ENCODE measurements at places on chromosomes 1 and 21.

- DNase-seq = no peak
Observed at GRCh38 chr1:165644064-165644735, 13.2 kb downstream of the MGST3 start.

- no peak for DNase-seq
Observed at GRCh38 chr21:44907225-44907965, 13.3 kb downstream of the ITGB2 start.

- no peak for DNase-seq
Observed at GRCh38 chr1:45490121-45490625, 790 bp downstream of the TESK2 start.

- DNase-seq = no peak
Observed at GRCh38 chr1:62508187-62508758, 71.4 kb downstream of the USP1 start.

DNA sequence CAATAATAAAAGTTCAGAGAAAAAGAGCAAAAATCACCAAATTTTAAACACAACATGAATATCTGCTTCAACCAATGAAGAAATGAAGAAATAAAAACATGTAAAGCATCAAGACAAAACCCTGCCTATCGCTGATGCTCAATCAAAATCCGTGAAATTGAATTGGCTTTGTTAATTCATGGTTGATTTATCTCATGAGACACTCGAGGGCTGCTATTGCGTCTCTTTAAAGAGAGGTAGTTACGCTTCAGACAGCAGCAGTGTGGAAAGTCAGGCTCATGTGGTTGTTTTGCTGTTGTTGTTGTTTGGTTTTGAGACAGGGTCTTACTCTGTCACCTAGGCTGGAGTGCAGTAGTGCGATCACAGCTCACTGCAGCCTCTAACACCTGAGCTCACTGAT lies 65.5 kb upstream of the RGS7 start:
- no peak for DNase-seq

DNA sequence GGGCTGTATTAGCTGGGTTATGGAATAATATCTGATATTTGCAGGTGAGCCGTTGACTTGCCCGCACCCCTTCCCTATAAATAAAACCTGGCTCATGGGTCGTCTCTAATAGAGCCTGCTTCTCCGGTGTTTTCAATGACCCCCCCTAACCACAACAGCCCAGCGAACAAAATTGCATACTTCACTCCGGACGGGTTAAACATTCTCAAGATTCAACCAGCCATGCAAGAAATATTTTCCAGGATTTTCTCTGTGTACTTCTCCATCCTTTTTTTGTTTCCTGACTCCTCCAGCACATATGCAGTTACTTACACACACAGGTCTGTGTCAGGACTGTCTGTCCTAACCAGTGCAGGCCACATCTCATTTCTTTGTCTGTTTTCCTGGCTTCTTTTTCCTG lies 267.7 kb downstream of the ZNF648 start:
- DNase-seq = no peak

- no peak for DNase-seq
Observed at GRCh38 chr1:145977486-145978470, 13.3 kb downstream of the POLR3GL start.

DNA sequence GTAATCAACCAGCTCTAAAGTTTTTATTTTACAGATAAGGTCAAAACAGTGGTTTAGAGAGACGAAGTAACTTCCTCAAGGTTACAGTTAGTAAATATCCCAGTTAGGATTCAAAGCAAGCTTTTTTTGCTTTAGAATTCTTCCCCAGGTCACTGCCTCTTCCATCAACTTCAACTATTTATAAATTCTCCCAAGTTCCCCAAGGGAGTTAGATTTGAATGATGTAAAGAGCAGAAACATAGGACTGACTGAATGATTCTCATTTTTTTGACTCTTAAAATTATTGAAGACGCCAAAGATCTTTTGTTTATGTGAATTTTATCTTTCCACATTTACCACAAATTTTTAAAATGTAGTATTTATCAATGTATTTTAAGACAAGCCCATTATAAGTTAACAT lies 4.1 kb downstream of the POGZ start:
- DNase-seq = no peak

- no peak for DNase-seq
Observed at GRCh38 chr1:83854456-83854855, 144.5 kb downstream of the TTLL7 start.

GRCh38 chr1:159755451-159756007 lies 25.2 kb upstream of the DUSP23 start:
- no peak for DNase-seq

GRCh38 chr1:182286761-182287160 lies 104.8 kb downstream of the GLUL start:
- DNase-seq = no peak

- no peak for DNase-seq
Observed at GRCh38 chr1:90768098-90768497, 51.0 kb upstream of the BARHL2 start.

DNA sequence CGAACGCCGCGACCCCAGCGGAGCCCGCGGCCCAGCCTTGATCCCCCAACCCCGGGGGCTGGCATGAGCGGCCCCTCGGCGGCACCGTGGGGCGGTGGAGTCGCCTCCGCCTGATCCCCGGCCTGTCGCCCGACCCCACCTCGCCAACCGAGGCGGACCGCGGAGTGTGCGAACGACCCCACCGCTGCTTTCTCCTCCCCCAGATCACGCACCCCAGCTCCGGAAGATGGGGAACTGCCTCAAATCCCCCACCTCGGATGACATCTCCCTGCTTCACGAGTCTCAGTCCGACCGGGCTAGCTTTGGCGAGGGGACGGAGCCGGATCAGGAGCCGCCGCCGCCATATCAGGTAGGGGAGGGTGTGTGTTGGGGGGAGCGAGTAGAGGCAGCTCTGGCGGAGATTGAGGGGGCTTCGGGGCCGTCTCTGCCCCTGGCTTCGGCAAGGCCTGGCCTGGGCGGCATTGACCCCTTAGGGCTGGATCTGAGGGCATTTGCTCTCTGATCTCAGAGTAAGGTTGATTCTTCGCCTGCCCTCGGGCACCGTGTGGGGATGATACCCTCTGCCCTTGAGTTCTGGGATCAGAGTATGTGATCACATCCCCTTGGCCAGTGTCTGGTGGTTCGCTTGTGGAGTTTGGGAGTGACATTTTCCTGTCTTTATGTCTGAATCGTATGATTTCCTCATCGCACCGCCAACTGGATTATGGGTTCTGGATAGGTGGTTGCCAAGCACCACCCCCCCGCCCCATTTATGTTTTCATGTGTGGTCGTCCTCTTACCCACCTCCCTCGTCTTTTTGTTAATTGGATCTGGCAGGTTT lies 668 bp downstream of the RNF11 start:
- peak; percentile 25 for DNase-seq

DNA sequence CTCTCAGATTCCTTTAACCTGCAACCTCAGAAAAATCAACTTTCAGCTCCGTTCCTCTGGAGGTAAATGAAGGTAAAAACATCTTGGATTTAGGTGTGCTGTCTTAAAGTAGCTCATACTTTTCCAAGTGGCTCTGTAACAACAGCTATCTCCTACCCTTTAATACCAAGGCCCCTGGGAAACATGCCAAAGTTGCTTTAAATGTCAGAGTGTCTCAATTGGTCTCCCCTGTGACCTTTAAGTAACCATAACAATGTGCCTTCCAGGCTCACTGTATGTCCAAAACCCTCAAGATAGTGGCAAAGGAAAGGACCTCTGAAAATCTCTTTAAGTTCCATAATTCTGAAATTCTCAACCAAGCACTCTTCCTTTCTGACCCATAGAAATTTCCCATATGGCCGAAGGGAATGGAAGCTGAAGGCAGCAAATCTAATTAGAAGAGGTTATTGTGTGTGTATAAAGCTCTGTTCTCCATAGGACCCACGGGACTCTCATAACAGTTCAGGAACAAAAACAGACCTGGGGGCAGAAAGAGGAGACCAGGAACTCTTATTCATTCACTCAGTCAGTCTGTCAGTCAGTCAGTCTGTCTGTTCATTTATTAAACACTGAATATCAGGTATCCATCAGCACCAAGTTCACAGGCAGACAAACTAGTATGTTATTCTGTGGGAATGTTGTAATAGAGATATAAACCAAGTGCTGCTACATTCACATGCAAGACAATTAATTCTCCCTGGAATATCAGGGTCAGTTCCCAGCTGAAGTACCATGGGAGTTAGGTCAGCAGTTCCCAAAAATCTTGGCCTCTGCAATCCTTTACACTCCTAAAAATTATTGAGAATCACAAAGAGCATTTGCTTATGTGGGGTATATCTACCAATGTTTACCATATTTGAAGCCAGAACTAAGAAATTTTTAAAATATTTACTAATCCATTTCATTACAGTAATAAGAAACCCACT lies 19.1 kb downstream of the ASTN1 start:
- no peak for DNase-seq

DNA sequence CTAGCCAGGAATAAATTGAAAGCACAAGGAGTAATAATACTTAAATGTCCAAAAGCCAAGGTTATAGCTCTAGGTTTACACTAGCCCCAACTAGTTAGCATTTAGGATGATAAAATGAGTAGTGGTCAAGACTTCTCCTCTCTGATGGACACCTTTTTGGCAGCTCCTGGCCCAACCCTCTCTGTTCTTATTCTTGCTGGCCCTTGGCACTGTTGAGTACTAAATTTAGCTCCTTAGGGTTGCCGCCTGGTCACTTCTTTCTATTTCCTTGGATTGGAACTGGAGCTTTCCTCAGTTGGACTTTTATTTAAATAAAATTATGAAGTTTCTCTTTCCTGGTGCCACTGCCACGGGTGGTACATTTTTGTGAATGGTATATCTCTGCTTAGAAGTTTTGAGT lies 28.3 kb downstream of the ARID1A start:
- DNase-seq = no peak

GRCh38 chr1:110084227-110085078 lies 14.0 kb upstream of the ALX3 start:
- no peak for DNase-seq

DNA sequence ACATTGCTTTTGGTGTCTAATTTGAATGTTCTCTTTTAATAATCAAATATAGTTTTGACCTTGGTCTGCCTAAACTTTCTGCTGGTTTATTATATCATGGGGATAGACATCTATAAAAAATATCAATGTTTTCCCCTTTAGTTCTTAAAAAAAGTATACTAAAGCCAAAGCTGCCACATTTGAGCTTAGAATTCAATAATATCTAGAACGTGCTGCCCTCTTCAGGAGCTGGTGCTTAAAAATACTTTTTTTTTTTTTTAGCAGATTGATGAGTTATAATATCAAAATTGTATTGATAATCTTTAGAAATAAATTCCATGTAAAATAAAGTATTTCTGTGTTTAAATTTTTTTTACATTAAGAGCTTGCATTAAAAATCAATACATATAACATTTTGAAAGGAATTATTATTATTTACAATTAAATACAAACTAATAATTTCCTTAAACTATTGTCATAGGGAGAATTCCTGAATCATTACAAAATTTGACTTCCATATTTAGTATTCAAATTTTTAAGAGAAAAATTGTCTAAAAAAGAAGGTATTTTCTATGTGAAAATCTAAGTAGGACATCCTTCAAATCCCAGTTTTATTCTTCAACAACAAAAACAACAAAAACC lies 40.1 kb upstream of the ADGRL2 start:
- DNase-seq = no peak

- DNase-seq = no peak
Observed at GRCh38 chr1:117981455-117982192, 52.1 kb downstream of the WDR3 start.

GRCh38 chr1:248183996-248184395 lies 9.4 kb downstream of the OR2M2 start:
- DNase-seq = no peak

- no peak for DNase-seq
Observed at GRCh38 chr1:220962031-220962751, 82.9 kb downstream of the HLX start.

- DNase-seq = no peak
Observed at GRCh38 chr1:202310071-202310725, 31.5 kb downstream of the UBE2T start.

DNA sequence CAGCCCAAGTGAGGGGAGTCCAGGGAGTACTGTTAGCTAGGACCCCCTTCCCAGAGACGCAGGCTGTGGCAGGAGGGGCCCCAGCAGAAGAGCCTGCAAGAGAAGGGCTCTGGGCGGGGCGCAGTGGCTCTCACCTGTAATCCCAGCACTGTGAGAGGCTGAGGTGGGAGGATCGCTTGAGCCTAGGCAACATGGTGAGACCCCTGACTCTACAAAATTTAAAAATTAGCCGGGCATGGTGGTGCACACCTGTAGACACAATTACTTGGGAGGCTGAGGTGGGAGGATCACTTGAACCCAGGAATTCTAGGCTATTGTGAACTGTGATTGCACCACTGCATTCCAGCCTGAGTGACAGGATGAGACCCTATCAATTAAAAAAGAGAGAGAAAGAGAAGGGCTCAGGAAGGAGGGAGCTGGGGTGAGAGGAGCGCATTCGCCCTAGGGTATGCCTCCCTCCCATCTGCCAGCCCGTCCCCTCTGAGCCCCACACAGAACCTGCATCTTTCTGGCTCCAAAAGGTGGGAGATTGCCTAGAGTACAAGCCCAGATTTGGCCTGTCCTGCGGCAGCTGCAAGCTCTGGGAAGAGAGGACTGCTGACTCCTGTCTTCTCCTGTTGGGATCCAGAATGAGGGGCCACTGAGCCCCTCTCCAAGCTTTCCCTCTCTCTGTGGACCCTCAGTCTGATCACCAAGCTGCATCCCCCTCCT lies 3.6 kb downstream of the KCNQ4 start:
- no peak for DNase-seq

- DNase-seq = no peak
Observed at GRCh38 chr21:26751305-26751704, 93.9 kb downstream of the ADAMTS1 start.

DNA sequence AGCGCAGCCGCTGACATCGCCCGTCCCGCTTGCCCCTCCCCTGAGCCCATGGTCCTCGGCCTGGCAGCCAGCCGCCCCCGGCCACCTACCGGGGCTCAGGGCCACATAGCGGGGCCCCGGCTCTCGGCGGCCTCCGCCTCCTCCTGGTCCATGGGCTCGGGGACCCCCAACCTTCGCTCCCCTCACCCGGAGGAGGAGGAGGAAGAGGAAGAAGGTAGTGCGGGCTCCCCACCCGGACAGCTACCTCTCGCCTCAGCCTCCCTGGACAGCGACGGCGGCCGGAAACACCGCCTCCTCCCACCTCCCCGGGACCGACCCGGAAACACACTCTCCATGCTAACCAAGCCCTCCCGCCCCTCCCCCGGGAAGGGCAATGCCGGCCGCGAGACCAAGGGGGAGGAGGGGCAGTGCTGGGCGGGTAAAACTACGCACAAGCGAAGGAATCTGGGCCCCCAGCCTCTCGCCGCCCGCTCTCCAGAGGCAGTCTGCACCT lies at the start of gene KIAA0319L:
KIAA0319L (minus strand) TSS at position 286 of the 493 bp plus-strand sequence. CDS start 2,912 bp downstream, outside the sequence.
- no peak for DNase-seq
